ENCODE measurements at places on chromosomes 5 and 9.

- no peak for DNase-seq
Observed at GRCh38 chr5:5209089-5209488, 69.0 kb downstream of the ADAMTS16 start.

DNA sequence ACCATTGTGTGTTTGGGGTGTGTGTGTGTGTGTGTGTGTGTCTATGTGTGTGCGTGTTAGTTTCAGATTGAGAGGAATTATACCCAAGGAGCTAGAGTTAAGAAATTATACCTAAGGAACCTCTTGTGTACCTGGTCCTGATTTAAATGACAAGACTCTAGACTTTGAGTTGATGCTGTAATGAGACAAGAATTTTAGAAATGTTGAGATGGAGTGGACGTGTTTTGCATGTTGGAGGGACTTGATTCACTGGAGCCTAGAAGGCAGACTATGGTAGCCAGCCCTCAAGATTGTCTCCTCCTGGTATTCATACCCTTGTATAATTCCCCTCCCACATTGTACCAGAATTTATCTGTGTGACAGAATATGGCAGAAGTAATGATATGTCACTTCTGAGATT is 52.4 kb upstream of the HSPB3 start:
- no peak for DNase-seq

- no peak for DNase-seq
Observed at GRCh38 chr9:32866273-32866672, 82.9 kb downstream of the TMEM215 start.

DNA sequence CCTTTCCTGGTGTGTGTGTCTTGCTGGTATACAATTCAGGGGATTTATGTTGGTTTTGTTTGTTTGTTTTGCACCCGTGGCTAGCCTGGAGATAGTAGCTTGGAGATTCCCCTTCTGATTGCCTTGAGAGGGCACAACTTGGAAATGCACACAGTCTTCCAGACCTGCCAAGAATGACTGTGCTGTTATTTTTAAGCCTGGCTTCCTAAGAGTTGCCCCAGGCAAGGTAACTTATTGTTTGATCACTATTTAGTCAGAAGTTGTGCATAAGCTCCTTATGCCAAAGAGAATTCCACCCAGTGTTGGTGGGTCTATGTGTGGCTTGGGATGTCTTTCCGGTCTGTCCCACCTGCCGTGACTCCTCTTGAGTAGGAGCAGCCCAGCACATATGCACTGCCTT is 421.9 kb upstream of the KCNN2 start:
- DNase-seq, result no peak

DNA sequence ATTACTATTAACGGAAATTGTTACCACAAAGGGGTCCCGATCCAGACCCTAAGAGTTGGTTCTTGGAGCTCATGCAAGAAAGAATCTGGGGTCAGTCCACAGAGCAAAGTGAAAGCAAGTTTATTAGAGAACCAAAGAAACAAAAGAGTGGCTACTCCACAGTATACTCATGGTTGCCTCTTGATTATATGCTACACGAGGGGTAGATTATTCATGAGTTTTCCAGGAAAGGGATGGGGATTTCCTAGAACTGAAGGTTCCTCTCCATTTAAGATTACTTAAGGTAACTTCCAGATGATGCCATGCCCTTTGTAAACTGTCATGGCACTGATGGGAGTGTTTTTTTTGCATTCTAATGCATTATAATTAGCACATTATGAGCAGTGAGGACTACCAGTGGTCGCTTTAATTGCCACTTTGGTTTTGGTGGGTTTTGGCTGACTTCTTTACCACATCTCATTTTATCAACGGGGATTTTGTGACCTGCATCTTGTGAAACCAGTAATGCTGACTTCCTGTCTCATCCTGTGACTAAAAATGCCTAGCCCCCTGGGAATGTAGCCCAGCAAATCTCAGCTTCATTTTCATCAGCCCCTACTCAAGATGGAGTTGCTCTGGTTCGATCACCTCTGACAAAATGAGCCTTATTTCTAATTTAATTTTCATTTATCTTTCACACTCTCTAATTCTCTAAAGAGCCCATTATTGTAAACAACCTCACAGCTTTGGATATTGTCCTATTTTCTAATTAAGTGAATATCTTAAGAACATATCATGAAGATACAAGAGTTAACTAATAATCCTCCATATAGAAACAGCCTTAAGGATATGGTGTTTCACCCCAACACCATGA is 336.3 kb downstream of the RASEF start:
- DNase-seq, result no peak

GRCh38 chr5:14107536-14107935 is 35.6 kb upstream of the TRIO start:
- DNase-seq, result no peak

- no peak for DNase-seq
Observed at GRCh38 chr9:7117676-7118561, 360.1 kb downstream of the KDM4C start.

DNA sequence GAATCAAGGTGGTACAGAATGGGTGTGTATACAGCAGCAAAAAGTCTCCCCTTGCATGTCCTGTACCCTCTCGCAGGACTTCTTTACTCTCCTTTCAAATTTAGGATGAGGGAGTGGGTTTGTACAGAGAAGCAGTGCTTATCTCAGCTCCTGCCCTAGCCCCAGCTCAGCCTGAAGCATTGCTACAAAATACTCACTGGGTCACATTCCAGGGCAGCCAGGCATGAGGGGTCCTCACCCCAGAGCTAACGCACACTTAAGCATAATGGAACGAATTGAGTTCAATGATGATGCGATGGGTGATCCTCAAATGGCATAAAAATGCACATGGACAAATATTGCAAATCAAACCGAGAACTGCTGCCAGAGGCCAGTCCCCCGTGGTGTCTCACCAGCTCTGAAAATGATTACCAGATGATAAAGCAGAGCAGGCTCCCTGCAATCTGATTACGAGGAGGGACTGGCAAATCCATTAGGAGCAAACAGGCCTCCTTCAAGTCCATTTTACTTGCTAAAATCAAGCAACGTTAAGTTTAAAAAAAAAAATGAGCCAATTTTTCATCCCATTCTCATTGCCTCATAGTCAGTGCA is 231.6 kb upstream of the TAS2R1 start:
- DNase-seq, result no peak

GRCh38 chr9:91864380-91864779 is 85.6 kb downstream of the ROR2 start:
- DNase-seq, result no peak

GRCh38 chr5:62538017-62538942 is 40.3 kb upstream of the LRRC70 start:
- peak; percentile 92 for DNase-seq

GRCh38 chr5:153404747-153405146 is 85.7 kb upstream of the GRIA1 start:
- DNase-seq, result no peak

DNA sequence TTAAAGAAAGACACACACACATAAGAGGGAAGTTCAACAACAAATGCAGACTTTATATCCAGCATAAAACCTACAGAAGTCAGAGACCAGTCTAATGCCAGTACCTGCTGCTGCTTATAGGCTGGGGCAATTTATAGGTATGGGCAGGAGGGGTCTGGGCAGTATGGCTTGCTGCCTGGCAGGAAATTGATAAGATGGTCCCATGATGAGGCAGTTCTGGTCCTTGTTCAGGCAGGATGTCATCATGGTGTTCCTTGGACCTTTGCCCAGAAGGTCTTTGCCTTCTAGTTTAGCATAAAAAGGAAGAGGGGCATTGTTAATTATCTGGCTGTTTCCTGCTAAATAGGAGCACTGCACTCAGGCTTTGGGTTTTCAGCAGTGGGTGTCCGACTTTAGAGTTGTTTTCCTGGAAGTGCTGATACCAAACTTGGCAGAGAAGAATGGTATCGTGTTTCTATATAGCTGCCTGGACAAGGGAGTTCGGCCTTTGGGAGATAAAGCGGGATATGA is 10.4 kb upstream of the PDCD1LG2 start:
- peak; percentile 85 for DNase-seq
